DMS153 (cell line): ENCODE measurements at places on chromosomes 7 and 10.

DNA sequence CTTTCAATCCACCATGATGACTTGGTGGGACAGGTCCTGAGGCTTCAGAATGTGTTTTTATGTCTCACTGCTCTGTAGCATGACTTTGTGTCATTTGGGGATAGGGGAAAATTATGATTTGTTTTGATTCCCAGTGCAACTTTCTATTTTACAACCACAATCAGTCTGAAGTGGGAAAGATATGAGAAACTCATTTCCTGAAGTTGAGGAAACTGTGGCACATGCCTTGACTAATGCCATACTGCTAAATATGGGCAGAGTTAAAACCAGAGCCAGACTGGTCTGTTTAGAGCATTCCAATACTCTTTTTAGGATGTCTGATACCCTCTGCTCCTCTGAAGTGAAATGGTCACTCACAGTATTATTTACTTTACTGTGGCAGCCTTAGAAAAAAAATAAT is 307.7 kb downstream of the ADRA2A start:
- DNase-seq: no peak

DNA sequence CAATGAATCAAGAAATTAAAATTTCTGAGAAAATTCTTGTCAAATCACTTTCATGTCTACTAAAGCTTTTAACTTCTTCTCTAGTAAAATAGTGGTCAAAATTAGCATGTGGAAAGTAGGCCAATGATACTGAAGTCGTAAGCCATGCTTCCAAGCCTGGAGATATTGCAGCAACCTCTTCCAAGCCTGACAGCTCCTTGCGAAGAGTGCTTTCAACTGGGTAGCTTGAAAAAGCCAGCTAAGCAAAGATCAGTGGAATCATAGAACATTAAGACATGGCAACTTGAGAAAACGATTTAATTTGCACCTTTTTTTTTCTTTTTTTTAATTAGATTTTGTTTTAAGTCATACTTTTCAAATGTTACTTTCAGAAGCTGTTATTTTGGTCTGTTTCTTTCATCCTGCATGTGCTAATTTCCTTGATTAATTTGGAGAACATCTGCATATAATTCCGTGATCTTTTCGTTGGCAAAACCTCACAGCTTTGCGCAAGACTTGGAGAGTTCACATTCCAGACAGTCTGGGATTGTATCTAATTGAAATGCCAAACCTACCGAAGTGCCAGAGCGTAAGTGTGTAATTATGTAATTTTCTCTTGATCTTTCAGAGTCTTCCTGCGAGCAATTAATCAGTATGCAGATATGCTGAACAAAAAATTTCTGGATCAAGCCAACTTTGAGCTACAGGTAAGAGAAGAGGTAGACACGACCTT is 142.2 kb upstream of the INSYN2A start:
- no peak for DNase-seq

GRCh38 chr7:50285269-50285668 is 19.2 kb upstream of the IKZF1 start:
- no peak for DNase-seq

GRCh38 chr7:106755641-106756040 is 94.7 kb upstream of the CCDC71L start:
- no peak for DNase-seq

DNA sequence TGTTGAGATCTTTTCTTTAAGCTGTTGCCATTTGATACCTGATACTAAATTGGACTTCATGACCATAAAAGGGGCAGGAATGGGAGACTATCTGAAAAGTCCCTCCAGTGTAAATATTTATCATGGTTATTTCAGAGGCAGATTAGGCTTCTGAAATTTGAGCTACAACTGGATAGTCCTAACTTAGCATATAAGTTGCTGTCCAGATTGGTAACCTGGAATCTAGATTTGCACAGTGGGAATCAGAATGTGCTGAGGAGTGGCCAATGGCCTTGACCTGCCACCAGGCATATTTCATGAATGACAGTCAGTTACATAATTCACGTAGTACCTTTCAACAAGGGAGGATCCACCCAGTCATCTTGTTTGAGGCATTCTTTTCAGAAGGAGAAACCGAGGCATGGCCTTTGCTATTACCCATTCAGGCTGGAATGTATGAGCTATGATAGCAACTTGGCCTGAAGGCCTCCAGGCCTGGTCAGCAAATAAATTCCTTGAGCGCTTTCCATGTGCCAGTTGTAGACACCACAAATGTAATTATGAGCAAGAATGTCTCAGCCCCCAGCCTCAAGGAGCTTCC is 80.0 kb downstream of the EEPD1 start:
- DNase-seq: peak; percentile 65

DNA sequence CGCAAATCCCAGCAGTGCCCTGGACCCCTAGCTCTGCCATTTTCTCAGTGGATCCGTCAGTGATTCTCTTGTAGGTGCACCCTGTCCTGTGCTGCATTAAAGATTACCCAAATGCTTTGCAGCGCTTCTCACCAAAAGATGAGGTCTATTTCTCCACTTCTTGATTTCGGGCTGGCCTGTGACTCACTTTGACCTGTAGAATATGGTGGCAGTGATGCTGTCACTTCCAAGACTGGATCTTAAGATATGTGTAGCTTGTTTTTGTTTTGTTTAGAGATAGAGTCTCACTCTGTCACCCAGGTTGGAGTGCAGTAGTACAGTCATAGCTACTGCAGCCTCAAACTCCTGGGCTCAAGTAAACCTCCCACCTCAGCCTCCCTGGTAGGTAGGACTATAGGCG is 37.0 kb upstream of the ZMIZ1 start:
- no peak for DNase-seq

GRCh38 chr7:36260481-36260880 is 107.4 kb downstream of the EEPD1 start:
- DNase-seq: no peak

GRCh38 chr7:6221340-6222319 is 50.8 kb downstream of the CYTH3 start:
- DNase-seq: no peak
